MCF 10A (cell line): ENCODE measurements at places on chromosomes 6 and 20. TPM values are rescaled to one million over a fixed set of nuclear protein-coding genes. Genes with fewer than 3 reads are reported as not detected.

DNA sequence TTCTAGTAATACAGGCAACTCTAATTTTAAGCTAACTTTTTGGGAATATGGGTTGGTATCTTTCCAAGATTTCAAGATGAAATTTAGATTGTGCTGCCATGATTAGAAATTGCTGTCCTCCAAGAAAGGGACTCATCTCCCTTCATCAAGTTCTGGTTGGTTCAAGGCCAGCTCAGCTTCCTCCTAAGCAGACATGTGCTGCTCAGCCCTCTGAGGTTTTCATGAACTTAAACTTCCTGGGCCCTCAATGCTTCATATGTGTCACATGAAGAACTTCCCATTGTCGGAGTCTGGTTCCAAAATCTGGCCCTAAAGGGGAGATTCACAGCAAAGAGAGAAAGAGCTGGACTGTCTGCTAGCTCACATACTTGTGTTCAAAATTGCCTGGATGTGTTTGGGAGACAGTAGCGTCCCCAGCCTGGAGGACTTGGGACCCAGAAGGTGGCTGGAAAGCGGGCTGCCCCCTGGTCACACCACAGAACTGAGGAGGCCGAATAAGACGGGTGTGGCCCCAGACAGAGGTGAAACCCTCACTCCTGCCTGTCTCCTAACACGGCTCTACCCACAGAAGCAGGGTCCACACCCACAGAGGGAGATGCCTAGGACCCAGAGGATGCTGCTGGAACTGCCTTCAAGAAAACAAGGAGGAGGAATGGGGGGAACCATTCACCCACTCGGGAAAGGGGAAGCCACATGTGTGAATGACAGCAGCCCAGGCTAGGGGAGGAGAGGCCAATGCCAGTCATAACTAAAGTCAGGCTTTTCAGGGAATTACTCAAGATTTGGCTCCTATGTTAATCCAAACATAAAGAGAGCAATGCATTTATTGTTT lies 54.3 kb upstream of the GPR31 start:
- H3K4me1 ChIP-seq = no peaks in the 10 kb centered on the region
- DNase-seq = no peak
- H3K27ac ChIP-seq = no peak overlapping the region
- H3K36me3 ChIP-seq = no peaks in the 10 kb centered on the region
- H3K27me3 ChIP-seq = peaks cover 58% of the 10 kb centered on the region

GRCh38 chr6:105618247-105618646 lies 215.4 kb upstream of the PREP start:
- no peaks in the 10 kb centered on the region for H3K27me3 ChIP-seq
- no peak overlapping the region for H3K4me3 ChIP-seq
- peak overlapping the region; percentile 57 for H3K27ac ChIP-seq
- no peak for DNase-seq
- no peaks in the 10 kb centered on the region for H3K36me3 ChIP-seq

CCM2L gene
- not detected in 2 replicates for total RNA-seq

PRRT1 gene
- 0.17 and 0.19 TPM in 2 replicates for total RNA-seq

DNA sequence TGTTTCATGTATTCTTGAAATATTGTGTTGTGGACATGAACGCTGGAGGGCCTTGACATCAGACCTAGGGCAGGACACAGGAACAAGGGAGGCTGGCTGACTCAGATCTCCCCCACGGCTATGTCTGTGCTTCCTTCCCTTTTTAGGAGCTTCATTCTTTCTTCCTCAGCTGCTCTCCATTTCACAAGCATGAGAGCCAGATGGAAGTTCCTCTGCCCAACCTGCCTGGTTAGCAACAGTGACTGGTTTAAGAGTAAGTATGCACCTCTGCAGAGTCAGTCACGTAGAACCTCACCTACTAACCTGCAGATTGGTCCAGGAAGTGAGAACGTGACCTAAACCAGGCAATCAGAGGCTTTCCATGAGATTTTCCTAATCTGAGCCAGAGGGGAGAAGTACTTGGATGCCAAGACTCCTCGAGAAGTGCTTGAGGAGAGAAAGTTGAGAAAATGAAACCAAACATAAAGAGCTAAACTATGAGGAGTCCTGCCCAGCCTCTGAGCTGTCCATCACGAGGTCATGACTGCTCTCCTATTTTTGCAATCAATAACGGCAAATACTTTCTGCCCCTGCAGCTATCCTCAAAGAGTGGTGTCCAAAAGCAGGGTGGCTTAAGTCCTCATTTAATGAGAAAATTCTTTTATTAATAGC lies 465.2 kb upstream of the CITED2 start:
- H3K4me1 ChIP-seq = no peaks in the 10 kb centered on the region
- H3K36me3 ChIP-seq = no peaks in the 10 kb centered on the region
- H3K27me3 ChIP-seq = no peaks in the 10 kb centered on the region
- H3K4me3 ChIP-seq = no peak overlapping the region
- DNase-seq = peak; percentile 14

GRCh38 chr20:50394569-50394968 lies 115.6 kb upstream of the PTPN1 start:
- no peak for DNase-seq
- H3K4me3 ChIP-seq = no peak overlapping the region
- no peaks in the 10 kb centered on the region for H3K27me3 ChIP-seq
- peaks cover 23% of the 10 kb centered on the region for H3K4me1 ChIP-seq

GRCh38 chr20:57999465-58000111 lies 228.9 kb downstream of the ANKRD60 start:
- DNase-seq = no peak
- H3K4me1 ChIP-seq = peaks cover 9% of the 10 kb centered on the region
- no peak overlapping the region for H3K4me3 ChIP-seq

DNA sequence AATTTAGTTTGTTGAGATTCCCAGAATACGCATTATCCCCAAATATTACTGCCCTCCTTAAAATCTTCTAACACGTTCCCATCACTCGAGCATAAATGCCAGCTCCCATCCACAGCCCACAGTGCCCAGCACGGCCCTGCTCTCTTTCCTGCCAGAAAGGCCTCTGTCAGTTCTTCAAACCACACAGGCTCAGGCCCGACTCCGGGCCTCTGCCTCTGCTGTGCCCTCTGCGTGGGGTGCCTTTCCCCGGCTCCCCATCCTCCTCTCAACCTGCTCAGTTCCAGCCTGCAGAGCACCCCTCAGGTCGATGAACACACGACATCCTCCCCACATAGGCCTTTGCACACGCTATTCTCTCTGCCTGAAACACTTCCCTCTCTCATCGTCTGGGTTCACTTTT lies 12.8 kb downstream of the ULBP3 start:
- H3K4me1 ChIP-seq = no peaks in the 10 kb centered on the region
- no peaks in the 10 kb centered on the region for H3K36me3 ChIP-seq
- peaks cover 63% of the 10 kb centered on the region for H3K27me3 ChIP-seq
- H3K4me3 ChIP-seq = no peak overlapping the region
- DNase-seq = no peak

GRCh38 chr6:119517428-119517827 lies 167.9 kb upstream of the MAN1A1 start:
- no peak overlapping the region for H3K27ac ChIP-seq
- no peaks in the 10 kb centered on the region for H3K4me1 ChIP-seq
- H3K36me3 ChIP-seq = no peaks in the 10 kb centered on the region
- H3K27me3 ChIP-seq = no peaks in the 10 kb centered on the region
- H3K4me3 ChIP-seq = no peak overlapping the region

DNA sequence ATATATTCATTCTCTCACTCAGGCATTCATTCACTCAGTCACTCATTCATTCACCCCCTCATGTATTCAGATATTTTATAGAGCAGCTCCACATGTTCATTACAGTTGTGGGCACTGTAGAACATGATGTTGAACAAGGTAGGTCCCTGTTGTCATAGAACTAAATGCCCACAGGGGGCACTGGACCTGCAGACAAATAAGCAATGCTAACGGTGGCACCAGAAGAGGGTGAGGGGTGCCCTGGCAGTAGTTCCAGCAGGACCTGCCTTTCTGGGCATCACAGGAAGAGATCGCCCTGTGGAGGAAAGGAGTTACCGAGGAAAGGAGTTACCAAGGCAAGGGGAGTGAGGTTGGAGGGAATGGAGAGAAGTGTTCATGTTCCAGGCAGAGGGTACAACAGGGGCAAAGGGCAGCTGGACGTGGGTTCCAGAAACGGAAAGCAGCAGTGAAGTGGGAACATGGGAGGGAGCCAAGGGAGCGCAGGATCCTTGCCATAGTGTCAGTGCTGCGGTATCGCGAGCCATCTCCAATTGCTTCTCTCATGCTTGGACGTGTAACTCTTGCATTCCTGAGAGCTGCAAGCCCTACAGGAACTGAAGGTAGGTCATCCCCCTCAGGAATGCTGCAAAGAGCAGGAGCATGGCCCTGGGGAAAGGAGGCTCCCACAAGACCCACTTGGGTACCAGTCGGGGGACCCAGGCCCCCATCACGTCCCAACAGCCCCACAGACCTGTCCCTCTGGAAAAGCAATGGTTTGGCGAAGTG lies 128.2 kb downstream of the EDN3 start:
- no peaks in the 10 kb centered on the region for H3K36me3 ChIP-seq
- no peak for DNase-seq
- no peaks in the 10 kb centered on the region for H3K4me1 ChIP-seq

SOD2 gene
- 424 and 600 TPM in 2 replicates for total RNA-seq

PDE7B gene
- total RNA-seq = 0.42 and 1.4 TPM in 2 replicates

- H3K27ac ChIP-seq = peak overlapping the region; percentile 83
- H3K36me3 ChIP-seq = peaks cover 81% of the 10 kb centered on the region
- no peaks in the 10 kb centered on the region for H3K27me3 ChIP-seq
- no peak for DNase-seq
- H3K4me3 ChIP-seq = peak overlapping the region; percentile 29
Observed at GRCh38 chr20:50586531-50587232, 76.5 kb downstream of the PTPN1 start.

DNA sequence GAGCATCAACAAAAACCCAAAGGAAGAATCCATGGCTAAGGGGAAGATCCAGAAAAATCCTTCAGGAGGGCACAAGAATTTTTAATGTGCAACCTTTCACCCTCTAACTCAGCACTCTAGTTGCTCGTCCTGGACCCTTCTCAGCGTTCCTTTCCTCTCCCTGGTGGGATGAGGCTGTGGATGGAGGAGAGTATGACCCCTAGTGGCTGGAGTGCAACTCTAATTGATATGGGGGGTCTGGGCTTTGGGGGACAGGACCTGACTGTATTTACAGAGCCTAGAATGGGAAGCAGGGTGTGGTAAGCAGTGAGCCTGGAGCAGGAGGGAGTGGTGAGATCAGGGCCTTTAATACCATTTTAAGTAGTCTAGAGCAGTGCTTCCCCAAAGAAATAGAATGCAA lies 83.9 kb upstream of the CEP85L start:
- H3K4me1 ChIP-seq = no peaks in the 10 kb centered on the region
- no peak overlapping the region for H3K27ac ChIP-seq
- peaks cover 24% of the 10 kb centered on the region for H3K27me3 ChIP-seq
- H3K36me3 ChIP-seq = no peaks in the 10 kb centered on the region
- peak; percentile 13 for DNase-seq

GRCh38 chr20:56460459-56460858 lies 8.0 kb upstream of the RTF2 start:
- no peak overlapping the region for H3K4me3 ChIP-seq
- no peaks in the 10 kb centered on the region for H3K4me1 ChIP-seq
- H3K27me3 ChIP-seq = peaks cover 24% of the 10 kb centered on the region
- no peak for DNase-seq
- no peaks in the 10 kb centered on the region for H3K36me3 ChIP-seq

PSORS1C2 gene
- not detected in 2 replicates for total RNA-seq

GRCh38 chr6:163183806-163184205 lies 230.7 kb upstream of the QKI start:
- H3K27me3 ChIP-seq = no peaks in the 10 kb centered on the region
- H3K27ac ChIP-seq = no peak overlapping the region
- no peak overlapping the region for H3K4me3 ChIP-seq

DNA sequence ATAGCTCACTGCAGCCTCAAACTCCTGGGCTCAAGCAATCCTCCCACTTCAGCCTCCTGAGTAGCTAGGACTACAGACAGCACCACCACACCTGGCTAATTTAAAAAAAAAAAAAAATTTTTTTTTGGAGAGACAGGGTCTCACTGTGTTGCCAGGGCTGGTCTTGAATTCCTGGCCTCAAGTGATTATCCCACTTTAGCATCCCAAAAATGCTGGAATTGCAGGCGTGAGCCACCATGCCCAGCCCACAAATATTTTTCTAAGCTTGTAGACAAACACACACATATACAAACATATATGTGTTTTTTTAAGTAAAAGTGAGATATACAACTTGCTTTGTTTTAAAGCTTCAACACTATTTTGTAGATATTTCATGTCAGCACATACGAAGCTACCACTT lies 10.8 kb downstream of the HSPA12B start:
- no peak overlapping the region for H3K4me3 ChIP-seq
- peaks cover 11% of the 10 kb centered on the region for H3K27me3 ChIP-seq
- peaks cover 7% of the 10 kb centered on the region for H3K36me3 ChIP-seq
- H3K27ac ChIP-seq = no peak overlapping the region

DNA sequence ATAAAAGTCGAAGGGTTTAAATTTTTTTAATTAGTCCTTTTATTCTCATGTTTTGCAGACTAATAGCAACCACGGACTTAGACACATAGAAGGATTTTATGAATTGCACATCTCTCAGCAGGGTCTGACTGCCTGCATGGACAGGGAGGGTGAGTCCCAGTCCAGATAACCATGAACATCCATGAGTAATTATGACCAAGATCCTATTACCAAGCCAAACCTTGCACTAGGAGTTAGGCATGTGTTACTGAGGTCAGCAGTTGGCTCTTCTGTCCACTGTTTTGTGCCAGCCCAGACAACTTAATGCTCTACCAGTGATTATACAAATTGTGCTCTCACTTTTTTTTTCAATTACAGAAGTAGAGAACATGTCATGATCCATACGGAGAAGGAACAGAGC lies 211.2 kb downstream of the MAFB start:
- DNase-seq = no peak
- no peaks in the 10 kb centered on the region for H3K36me3 ChIP-seq
- no peaks in the 10 kb centered on the region for H3K27me3 ChIP-seq
- no peak overlapping the region for H3K4me3 ChIP-seq
- no peak overlapping the region for H3K27ac ChIP-seq

- H3K27ac ChIP-seq = no peak overlapping the region
- no peaks in the 10 kb centered on the region for H3K27me3 ChIP-seq
- no peaks in the 10 kb centered on the region for H3K36me3 ChIP-seq
Observed at GRCh38 chr6:117603821-117604220, 1.5 kb upstream of the GOPC start.

SLCO4A1 gene
- total RNA-seq = 23.8 and 27.0 TPM in 2 replicates

DNA sequence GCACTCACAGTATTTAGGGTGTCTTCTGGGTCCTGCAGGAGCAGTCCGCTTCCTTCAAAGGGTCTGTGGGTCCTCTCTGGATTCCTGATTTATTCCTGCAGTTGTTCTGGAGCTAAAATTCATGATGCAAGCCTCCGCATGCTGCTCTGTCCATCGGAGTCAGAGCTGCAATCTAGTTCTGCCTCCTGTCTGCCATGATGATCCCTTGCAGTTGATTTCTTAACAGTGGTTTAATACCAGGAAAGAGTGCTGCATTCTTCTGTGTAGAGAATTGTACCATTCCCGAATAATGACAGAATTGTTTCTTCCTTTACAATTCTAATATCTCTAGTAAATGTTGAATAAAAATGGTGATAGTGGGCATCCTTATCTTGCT lies 72.0 kb upstream of the B3GAT2 start:
- no peaks in the 10 kb centered on the region for H3K27me3 ChIP-seq
- no peaks in the 10 kb centered on the region for H3K36me3 ChIP-seq
- H3K4me3 ChIP-seq = no peak overlapping the region
- no peaks in the 10 kb centered on the region for H3K4me1 ChIP-seq
- no peak for DNase-seq
- H3K27ac ChIP-seq = no peak overlapping the region
